ENCODE measurements at places on chromosomes 1 and 21.

GRCh38 chr21:43728154-43728466, 9.2 kb downstream of the PDXK start:
- DNase-seq: no peak

- no peak for DNase-seq
Observed at GRCh38 chr1:172885411-172885810, 165.3 kb downstream of the TNFSF18 start.

DNA sequence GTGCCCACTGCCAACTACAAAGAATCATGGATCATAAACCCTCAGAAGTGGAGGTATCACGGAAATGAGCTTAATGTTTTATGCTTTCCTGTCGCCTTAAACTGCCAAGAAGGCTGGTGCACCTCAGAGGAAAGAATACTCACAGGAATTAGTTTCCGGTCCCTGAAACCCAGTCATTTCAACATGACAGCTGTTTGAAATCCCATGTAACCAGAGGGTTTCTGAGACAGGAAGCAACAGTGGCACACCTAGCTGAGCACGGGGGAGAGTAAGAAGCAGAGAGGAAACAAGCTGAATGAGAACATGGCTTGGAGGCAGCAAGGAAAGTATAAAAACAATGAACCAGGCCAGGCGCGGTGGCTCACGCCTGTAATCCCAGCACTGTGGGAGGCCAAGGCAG, 3.9 kb downstream of the JAK1 start:
- DNase-seq: no peak

- DNase-seq: no peak
Observed at GRCh38 chr1:14945132-14946010, 208.2 kb upstream of the TMEM51 start.

DNA sequence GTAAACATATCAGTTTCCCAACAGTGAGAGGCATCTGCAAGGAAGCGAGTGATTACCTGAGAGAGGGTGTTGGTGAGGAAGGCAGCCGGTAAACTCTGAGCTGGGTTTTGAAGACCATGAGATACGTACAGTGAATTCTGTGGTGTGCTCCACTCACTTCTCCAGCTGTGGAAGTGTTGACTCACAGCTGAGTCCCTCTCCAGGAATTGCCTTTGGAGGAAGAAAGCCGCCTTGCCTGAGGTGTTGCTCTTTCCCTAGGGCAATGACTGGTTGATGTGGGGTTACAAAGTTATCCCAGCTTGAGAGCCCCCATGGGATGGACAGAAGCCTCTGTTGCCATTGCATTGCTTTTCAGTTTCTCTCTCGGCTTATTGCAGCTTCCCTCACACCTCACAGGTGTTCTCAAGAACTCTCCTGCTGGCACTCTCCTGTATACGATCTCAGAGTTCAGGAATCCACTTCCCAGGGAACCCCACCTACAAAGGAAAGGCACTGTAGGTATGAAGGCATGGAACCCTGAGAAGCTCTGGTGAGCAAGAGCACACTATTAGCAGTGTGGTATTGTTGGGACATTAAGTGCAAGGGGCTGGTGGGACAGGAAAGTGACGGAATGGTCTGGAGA, 10.8 kb downstream of the NHLH1 start:
- no peak for DNase-seq

DNA sequence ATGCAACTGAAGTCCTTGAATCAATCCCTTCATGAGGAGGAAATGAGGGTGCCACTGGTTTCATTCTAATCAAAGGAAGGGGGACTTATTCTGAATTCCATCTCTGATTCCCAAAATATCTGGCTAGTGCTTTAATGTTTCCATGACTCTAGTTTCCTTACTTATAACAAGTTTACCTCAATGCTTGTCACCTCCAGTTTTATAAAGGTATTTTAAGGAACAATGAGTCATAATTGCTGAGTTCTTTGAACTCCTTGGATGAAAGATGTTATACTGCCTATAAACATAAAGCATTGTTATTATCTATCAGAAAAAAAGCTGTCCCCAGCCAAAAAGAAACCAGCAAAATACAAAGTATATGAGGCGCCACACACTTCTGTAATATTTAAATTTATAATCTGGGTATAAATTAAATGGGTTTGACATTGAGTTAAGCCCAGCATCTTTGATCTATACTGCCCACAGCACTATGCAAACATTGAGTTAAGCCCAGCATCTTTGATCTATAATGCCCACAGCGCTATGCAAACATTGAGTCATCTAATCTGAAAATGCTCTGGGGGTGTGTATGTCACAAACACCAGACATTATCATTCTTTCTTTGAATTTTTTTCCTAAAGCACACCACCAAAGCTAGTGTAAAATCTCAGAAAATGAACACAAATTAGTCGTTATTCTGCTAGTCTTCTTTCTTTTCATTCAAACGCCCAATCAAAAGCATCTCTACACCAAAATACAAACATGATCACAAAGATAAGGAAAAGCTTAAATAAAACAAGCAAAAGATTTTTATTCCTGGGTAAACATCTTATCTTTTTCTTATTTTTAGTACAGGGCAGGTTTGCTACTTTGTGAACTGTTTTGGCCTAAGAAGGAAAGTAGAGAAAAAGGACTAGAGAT, 11.5 kb upstream of the CXADR start:
- no peak for DNase-seq

DNA sequence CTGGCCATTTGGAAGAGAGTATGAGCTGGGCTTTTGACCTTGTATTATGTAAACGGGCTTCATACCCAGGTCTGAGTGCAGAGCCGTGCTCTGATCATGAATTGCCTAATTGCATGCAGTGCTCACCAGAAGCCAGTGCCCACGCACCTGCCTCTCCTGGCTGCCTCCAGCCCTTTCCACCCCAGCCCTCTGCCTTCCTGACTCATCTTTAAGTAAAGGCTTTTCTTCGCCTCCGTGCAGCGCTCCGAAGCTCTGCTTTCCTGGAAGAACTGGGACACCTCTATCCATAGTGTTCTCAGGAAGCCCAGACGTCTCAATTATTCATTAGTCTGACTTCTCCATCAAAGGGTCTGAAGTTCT, 413.7 kb downstream of the PTPRU start:
- no peak for DNase-seq

DNA sequence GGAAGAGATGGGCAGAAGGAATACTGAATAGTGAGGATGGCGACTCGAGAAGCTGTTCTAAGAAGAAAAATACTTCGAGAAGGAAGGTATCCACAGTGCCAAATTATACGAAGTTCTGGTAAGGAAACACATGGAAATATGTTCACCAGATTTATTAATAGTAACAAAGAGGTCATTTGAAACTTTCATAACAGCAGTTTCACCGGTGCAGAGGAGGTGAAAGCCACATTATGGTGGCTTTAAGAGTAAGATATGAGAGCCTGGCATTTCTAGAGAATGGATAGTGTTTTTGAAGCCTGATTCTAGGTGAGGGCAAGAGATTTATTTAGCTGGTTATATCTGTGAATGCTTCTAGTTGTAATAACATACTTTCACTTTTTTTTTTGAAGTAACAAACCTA, 56.2 kb downstream of the DPYD start:
- no peak for DNase-seq
